ENCODE measurements at places on chromosomes 16 and 17. TPM values are rescaled to one million over a fixed set of nuclear protein-coding genes. Genes with fewer than 3 reads are reported as not detected.

NOG gene
- total RNA-seq: 12.2 TPM

ACSM2A gene
- 0.27 TPM for total RNA-seq

GABARAPL2 gene
- total RNA-seq: 239 TPM

GPR139 gene
- 0.27 TPM for total RNA-seq

LRRC37B gene
- total RNA-seq: 14.4 TPM
